ENCODE measurements at places on chromosomes 4 and X.

GRCh38 chr4:682490-683172 lies 6.3 kb downstream of the SLC49A3 start:
- no peak for DNase-seq

GRCh38 chr4:58602731-58603359 lies 1492.7 kb upstream of the IGFBP7 start:
- no peak for DNase-seq

- DNase-seq, result no peak
Measured at GRCh38 chr4:113750296-113750695, 11.2 kb downstream of the CAMK2D start.

GRCh38 chrX:31845003-31845402 lies 773.2 kb upstream of the FTHL17 start:
- no peak for DNase-seq

GRCh38 chr4:16835597-16836247 lies 62.7 kb downstream of the LDB2 start:
- DNase-seq, result no peak

GRCh38 chr4:159266981-159267868 lies 164.3 kb downstream of the RAPGEF2 start:
- no peak for DNase-seq

- DNase-seq, result no peak
Measured at GRCh38 chrX:7641141-7641540, 201.8 kb upstream of the VCX start.

GRCh38 chr4:186820391-186820891 lies 96.8 kb upstream of the FAT1 start:
- DNase-seq, result no peak

- no peak for DNase-seq
Measured at GRCh38 chrX:2516623-2517022, 15.8 kb upstream of the DHRSX start.

DNA sequence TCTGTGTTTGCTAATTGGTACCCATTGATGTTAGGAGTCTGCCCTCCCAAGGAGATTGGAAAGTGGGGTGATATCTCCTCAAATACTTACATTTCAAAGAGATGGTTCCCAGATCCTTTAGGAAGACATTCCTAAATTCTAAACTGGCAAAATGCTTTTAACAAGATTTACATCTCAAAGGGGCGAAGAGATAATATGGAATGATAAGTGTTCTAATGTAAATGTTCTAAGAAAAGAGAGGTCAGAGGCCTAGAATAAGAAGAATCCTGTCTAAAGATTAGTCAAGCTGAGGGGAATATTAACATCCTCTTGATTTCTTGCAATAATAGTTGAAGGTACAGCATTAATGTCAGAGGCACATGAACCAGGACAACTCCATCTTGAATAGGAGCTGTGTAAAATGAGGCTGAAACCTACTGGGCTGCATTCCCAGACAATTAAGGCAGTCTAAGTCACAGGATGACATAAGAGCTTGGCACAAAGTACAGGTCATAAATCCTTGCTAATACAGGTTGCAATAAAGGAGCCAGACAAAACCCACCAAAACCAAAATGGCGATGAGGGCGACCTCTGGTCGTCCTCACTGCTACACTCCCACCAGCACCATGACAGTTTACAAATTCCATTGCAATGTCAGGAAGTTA lies 2248.1 kb downstream of the ARAP2 start:
- DNase-seq, result no peak

- DNase-seq, result no peak
Measured at GRCh38 chrX:150577174-150577573, 8.8 kb downstream of the MTM1 start.

- no peak for DNase-seq
Measured at GRCh38 chr4:150108691-150109090, 30.4 kb downstream of the DCLK2 start.

- DNase-seq, result no peak
Measured at GRCh38 chr4:54367059-54367458, 138.0 kb downstream of the PDGFRA start.

GRCh38 chr4:52051213-52051614 lies at the start of gene SPATA18:
Gene SPATA18, plus strand, starts transcription at chr4:52051304. Its CDS starts 401 bp downstream, at chr4:52051705.
- no peak for DNase-seq

DNA sequence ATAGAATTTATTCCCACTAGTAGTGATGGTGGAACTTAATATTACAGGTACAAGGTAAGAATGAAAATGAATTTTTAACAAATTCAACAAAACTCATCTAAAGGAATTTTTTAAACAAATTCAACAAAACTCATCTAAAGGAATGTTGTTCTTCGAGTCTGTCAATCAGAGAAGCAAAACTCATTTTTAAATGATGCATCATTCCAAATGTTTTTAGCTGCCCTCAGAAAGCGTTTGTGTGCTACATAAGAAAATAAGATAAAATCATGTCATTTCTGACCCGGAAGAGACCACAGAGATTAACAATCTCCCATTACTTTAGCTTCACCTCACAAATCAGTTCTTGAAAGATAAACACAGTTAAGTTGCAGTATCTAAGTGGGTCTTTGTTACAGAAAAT lies 129.4 kb downstream of the REELD1 start:
- no peak for DNase-seq

- no peak for DNase-seq
Measured at GRCh38 chr4:159212675-159213293, 109.9 kb downstream of the RAPGEF2 start.

- no peak for DNase-seq
Measured at GRCh38 chrX:13647709-13648212, 5.2 kb upstream of the TCEANC start.

DNA sequence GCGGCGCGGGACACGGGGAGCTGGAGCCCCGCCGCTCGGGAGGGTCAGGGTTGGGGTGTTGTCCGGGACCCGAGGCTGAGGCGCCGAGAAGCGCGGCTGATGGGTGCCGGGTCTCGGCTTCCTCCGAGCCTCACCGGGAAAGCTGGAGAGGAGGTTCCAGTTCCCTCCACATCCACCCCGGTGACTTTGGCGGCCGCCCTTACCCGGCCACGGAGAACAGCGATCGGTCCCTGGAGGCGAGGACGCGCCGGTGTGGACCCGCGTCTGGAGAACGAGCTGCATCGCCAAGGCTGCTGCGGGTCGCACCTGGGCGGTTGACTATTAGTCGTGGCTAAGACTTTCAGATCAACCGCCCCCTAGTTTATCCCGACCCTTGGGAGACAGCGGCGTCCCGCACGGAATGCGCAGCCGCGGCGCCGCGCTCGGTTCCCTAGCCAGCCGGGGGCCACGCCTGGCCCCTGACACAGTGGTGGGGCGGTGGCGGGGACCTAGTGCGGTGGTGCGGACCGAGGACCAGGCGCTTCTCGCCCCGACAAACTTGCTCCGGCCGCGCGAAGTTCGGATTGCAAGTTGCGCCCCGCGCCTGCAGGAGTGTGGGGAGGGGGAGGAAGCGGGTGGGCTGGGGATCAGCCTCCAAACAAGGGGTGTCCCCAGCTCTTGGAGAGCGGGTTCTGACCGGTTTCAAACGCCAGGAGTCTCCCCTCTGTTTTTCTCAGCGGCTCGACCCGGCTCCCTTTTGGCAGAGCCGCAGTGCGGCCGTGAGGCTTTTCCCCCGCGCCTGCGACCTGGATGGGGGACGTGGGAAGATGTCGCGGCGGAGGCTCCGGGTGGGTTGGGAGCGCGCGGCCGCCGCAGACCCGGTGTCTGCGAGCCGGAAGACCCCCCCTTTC lies 568 bp downstream of the FHDC1 start:
- DNase-seq, result no peak

DNA sequence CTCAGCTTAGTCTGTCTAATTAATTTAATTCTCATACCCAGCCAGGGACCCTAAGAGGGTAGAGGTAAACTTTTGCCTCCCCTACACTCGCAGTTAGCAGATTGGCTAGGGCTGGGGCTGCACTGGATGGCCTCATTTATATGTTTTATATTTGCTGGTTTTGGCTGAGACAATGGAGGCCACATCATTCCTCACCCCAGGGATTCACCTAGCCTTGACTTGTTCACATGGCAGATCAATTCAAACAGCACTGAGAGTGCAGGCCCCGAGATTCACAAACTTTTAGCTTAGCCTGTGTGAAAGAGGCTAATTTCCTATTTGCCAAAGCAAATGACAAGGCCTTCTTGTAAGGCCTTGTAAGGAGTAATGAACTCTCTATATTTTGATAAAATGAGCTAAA lies 844.4 kb downstream of the ARAP2 start:
- no peak for DNase-seq

DNA sequence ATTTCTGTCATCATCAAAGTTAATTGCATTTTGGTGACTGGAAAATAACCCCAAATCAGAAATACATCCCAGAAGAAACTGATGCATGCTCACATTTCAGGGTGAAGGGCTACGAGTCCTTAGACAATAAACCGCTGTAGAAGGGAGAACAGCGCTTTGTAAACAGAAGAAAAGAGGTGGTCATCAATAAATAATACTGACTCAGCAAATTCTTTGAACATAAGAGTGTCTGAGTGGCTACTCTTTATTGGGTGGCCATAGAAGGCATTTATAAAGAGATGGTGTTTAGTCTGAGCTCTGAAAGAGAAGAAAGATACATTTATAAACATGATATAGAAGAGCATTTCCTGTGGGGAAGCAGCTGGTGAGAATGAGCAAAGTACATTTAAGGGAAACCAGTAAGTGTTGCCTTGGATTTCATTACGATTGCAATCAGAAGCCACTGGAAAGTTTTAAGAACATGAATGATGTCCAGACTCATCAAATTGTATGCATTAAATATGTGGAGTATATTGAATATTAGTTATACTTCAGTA lies 246.9 kb upstream of the GIMD1 start:
- DNase-seq, result no peak

DNA sequence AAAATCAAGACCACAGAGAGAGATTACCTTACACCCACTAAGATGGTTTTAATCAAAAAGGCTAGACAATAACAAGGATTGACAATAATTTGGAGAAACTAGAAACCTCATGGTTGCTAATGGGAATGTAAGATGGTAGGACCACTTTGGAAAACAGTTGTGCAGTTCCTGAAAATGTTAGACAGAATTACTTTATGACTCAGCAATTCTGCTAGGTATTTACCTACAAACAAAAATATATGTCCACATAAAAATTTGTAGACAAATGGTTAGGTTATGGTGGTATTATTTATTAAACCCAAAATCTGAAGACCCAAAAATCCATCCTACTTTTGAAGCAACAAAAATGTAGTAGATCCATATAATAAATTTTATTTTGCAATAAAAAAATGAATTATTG lies 1027.0 kb upstream of the ADGRL3 start:
- no peak for DNase-seq

GRCh38 chr4:6278801-6279197 lies 9.1 kb downstream of the WFS1 start:
- DNase-seq, result no peak

DNA sequence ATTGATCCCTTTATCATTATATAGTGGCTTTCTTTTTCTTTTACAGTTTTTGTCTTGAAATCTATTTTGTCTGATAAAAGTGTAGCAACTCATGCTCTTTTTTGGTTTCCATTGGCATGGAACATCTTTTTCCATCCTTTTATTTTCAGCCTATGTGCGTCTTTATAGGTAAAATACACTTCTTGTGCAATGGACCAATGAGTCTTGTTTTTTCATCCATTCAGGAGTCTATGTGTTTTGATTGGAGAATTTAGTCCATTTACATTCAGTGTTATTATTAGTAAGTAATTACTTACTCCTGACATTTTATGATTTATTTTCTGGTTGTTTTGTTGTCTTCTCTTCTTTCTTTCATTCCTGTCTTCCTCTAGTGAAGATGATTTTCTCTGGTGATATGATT lies 66.4 kb upstream of the IL2 start:
- no peak for DNase-seq

- DNase-seq, result no peak
Measured at GRCh38 chrX:54494989-54495813, 833 bp downstream of the FGD1 start.

- no peak for DNase-seq
Measured at GRCh38 chrX:119190831-119191230, 45.3 kb upstream of the PGRMC1 start.

GRCh38 chr4:59200992-59201391 lies 1999.1 kb upstream of the ADGRL3 start:
- peak; percentile 97 for DNase-seq

- DNase-seq, result no peak
Measured at GRCh38 chr4:154623995-154624394, 11.5 kb upstream of the FGG start.

DNA sequence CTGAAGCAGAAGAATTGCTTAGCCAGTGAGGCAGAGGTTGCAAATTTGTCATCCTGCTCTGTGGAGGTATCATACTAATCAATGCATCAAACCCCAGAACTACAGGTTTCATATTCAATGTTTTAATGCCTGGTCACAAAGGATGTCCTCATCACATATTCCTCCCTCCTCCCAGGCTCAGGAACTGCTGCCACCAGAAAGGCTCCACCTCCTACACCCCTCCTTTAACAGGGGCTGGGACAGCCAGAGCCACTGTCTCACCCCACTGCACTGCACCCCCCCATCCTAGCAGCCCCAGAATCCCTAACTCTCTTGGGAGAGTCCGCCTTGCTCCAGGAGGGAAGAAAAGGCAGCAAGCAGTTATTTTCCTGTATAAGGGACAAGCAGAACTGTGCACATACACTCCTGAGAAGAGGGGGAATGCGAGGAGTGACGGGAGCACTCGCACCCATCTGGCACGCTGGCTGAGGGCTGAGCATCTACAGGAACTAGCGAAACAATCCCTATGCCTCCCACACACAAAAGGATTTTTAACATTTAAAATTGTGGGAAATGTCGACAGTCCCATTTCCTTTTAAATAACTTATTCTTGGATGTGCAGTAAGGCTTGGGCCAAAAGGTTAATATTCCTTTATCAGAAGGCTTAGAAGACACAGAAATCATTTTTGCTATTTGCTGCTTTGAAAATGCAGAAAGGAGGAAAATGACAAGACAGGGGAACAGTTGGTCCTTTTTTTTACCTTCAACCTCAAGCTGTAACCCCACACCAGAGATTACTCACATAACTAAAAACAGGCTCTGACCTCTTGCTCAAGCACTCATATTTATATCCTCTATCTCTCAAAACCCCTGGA lies 27.8 kb downstream of the CD99L2 start:
- no peak for DNase-seq

DNA sequence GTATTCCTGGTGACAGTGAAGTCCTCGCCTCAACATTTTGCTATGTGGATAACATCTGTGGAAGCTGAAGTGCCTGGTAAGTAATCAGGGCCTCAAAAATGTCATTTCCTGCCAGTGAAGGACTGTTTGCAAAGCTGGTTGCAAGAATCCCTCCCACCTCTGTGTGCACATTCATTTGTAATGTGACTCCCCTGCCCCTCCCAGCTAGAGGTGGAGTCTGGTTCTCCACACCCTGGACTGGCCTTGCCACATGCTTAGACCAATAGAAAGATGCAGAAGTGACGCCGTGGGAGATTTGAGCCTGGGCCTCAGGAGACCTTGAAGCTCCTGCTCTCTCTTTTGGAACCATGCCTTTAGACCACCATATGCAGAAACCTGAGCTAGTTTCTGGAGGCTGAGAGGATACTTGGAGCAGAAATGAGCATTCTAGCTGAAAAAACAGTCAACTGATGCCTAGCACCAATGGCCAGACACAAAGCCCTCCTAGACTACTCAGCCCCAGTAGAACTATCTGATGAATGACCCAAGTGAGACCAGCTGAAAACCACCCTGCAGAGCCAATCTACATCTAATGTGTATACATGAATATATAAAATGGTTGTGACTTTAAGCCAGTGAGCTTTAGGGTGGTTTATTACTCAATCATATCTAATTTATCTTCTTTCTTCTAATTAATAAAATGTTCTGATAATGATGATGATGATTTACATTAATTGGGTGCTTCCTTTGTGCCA lies 47.8 kb upstream of the CRMP1 start:
- DNase-seq, result no peak

- no peak for DNase-seq
Measured at GRCh38 chr4:57091657-57092162, 18.5 kb downstream of the IGFBP7 start.

Measured in SK-N-MC (cell line).